Stimulated activated CD4-positive, alpha-beta T cell treated with anti-CD3 and anti-CD28 coated beads, Interleukin-15, amount 100 ng/mL, for 1 hour (primary cell): ENCODE measurements at places on chromosomes 4 and X.

GRCh38 chrX:68660746-68661145, 13.3 kb downstream of the STARD8 start:
- no peak for DNase-seq

- no peak for DNase-seq
Measured at GRCh38 chr4:139783741-139784484, 118.3 kb downstream of the MGST2 start.

- no peak for DNase-seq
Measured at GRCh38 chr4:113561092-113561491, 200.4 kb downstream of the CAMK2D start.

DNA sequence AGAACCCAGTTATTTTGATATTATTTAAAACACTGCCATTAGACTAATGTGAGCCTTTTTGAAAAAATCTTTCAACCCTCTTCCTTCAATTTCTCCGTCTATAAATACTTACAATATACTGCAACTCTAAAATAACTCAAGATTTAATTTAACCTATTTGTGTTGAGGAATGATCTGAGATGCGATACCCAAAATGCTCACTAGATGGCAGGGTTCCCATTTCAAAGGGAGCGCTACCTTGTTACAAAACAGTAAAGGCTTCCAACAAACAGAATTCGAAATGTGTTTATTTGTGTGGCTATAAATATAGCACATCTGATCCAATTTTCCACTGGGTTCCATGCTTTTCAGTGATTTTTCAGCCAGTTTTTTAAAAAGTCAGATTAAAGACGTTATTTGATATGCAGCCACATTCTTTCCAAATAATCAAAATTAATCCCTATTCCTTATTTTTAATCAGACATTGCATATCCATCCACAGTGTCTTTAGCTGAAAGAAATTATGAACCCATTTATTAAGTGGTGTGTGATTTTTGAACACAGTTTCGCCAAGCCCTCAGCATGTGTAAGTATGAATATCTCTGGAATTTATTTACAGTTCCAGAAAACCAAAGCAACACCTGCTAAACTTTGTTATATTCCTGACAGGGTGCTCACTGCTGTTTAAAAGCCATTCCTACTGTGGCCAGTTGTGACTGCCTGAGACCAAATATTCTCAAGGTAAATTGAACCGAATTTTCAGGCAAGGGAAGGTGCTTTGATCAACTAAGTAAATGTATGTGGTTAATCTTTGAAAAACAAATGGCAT, 668.0 kb upstream of the LCORL start:
- no peak for DNase-seq

DNA sequence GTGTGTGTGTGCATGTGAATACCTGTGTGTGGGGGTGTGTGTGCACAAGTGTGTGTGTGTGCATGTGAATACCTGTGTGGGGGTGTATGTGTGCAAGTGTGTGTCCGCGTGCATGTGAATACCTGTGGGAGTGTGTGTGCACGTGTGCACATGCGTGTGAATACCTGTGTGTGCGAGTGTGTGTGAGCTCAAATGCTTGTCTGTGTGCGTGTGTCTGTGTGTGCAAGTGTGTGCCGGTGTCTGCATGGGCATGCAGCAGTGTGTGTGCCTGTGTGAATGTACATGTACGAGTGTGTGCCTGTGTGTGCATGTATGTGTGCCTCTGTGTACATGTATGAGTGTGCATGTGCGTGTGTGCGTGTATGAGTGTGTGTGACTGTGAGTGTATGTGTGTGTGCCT, 5.0 kb downstream of the DOK7 start:
- DNase-seq, result no peak

DNA sequence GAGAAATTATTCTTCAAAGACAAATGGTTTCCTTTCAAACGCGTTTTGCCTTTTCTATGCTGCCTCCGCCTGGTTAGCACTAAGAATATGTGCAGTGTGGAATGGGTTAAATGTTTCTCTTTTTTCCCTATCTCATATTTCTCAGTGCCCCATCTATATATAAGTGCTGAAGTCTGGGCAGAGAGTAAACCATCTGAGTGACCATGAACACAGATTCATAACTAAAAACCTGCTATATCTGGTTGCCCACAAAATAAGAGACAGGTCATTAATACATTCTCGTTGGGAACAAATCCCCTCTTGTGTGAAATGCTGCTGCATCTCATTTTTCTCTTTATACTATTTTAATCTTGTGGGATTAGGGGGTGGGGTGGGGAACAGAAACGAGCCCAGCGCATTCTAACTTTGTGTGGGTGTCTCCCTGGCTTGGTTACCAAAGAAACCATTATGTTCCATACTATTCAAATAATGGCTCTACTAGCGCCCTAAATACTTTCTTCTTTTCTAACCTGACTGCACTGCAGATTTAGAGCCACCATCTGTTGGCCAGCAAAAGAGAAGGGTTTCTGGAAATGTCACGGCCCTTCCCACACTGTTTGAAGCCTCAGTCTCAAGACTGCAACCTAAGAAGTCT, 42.2 kb upstream of the PTCHD1 start:
- no peak for DNase-seq

GRCh38 chrX:52265713-52266112, 81.0 kb downstream of the MAGED4 start:
- no peak for DNase-seq

- no peak for DNase-seq
Measured at GRCh38 chrX:38103857-38104812, 97.8 kb downstream of the SYTL5 start.

DNA sequence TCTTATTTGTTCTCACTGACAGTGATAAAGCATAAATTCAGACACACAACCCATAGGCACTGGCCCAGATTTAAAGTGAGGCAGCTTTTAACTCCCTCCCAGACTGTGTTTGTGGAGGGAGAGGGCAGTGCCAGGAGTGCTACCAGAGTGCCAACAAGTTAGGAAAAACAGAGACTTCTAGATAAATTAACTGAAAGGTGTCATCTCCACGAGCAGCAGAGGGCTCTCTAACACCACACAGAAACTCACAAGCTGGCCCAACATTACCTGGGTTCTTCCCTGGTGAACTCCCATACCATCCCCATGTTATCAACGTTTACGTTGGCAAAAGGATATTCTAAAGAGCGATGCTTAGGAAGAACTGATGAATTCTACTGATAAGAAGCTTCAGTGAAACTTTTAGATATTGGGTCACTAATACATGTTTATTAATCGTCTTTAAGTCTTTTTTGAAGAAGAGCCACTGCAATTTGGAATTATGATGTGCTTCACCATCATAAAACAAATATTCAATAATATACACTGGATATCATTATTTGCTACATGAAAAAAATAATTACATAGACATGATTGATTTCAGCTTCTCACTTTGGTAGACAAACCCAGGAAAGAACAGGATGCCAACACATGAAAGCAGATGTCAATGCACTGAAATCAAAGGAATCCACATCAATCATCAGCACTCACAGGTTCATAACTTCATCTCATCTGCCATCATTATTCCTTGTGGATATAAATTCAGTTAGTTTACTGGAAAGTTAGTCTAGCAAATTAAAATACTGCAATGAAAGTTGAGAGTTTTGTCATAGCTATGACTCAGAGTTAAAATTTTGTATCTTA, 121.2 kb upstream of the NAP1L5 start:
- peak; percentile 11 for DNase-seq

GRCh38 chr4:122252584-122252983, 100.5 kb downstream of the BLTP1 start:
- no peak for DNase-seq

GRCh38 chrX:4240541-4241194, 527.2 kb upstream of the PRKX start:
- DNase-seq, result no peak

GRCh38 chr4:66769441-66769840, 775.9 kb downstream of the CENPC start:
- DNase-seq, result no peak

- no peak for DNase-seq
Measured at GRCh38 chr4:37452952-37453280, 208.4 kb downstream of the NWD2 start.

DNA sequence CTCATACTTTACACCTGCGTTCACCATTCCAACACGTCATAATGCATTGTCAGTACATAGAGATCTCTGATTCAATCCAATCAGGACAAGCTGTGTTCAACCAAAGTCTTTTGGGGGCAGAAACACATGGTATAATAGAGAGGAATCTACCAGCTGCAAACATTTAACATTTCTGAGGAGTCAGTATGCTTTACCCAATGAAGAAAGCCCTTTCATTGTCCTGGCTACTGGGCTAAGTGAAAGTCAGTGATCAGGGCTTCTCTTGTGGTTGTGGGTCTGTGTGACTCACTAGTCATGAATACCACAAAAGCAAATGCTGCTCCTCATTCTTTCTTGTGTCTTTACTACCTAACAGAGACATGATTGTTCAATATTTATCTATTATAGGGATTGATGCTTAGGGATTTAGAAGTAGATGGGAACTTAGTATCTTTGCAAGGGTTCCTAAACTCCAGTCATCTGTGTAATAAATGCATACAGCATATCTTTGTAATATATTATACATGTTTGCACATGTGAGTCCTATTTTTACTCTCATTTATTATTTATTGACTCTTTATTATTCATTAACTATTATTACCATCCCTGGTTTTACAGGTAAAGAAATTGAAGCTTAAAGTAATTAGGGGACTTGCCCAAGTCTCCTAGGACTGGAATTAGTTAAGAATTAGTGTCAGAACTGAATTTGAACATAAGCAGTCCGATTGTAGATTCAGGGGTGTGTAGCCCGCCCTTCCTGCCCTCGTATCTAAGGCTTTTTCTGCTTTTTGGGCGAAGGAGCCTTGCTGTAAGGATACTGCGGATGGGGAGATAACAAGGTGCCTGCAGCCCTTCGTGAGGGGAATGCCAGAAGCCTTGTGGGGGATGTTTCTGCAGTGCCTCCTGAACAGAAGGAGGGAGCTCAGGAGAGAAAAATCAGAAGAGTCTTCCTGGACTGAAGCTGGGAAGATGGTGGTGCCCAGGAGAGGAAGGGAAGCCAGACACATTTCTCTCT, 353.1 kb upstream of the BOD1L1 start:
- no peak for DNase-seq

- no peak for DNase-seq
Measured at GRCh38 chr4:153479101-153479500, 12.9 kb downstream of the TMEM131L start.

DNA sequence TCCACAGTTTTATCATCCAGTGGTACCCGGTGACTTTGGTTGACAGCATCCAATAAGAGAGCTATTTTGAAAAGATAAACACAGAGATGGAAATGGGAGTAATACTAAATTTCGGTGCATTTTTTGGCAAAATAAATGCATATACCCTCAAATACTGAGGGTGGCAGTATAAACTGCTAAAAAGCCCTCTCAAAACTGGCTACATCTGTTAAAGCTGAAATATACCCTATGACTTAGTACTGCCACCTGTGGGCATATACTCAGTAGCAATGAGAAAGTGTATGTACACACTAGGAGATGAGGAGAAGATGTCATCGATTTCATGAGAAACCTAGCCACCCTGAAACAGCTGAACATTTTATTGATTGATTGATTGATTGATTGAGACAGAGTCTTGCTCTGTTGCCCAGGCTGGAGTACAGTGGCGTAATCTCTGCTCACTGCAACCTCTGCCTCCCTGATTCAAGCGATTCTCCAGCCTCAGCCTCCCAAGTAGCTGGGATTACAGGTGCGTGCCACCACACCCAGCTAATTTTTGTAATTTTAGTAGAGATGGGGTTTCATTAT, 12.2 kb upstream of the TMEM128 start:
- no peak for DNase-seq

GRCh38 chr4:115149106-115149505, 35.7 kb upstream of the NDST4 start:
- no peak for DNase-seq

DNA sequence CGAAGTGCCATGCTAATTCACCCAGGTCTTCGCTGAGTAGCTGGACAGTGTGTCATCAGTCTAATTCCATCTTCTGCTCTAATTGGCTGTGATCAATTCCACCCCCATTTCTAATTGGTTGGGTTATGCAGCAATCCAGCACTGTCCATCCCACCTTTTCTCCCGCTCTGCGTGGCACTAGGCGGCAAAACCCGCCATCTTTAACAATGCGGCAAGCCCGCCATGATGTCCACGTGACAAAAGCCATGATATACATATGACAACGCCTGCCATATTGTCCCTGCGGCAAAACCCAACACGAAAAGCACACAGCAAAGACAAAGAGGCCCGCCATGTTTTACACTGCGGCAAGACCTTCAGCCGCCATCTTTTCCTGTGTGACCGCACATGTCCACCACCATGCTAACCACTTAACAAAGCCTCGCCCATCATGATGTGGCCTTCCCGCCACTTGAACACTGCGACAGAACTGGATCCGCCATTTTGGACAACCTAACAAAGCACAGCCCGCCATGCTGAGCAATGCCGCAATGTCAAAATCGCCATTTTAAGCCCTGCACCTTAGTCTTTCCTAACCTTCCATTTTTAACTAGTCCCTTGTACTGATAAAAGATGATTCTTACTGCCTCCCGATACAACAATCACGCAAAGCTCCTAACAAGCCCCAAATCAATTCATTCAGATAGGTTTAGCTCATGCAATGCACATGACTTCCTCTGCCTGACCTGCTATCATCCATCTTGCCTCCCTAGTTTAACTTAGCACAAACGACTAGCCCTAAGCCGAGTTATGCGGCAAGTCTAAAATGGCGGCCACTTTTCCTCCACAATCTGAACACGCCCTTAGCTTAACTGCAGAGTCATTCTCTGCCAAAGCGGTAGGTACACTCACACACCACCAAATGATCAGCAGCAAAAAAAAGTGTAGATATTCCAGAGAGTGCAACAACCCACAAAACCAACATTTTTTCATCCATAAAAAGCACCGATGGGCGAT, 288.3 kb downstream of the CHIC1 start:
- DNase-seq, result no peak

DNA sequence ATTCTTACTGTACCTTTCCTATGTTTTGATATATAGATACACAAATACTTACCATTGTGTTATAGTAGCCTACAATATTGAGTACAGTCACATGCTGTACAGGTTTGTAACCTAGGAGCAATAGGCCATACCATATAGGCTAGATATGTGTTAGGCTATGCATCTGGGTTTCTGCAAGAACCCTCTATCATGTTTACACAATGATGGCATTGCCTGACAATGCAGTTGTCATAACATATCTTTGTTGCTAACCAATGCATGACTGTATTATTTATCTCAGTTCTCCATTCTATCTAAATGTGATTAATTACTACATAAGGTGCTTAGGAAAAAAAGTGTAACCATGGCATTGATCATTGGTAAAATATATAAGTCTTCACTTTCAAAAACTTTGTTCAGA, 10.0 kb upstream of the SPCS3 start:
- DNase-seq, result no peak

- DNase-seq, result no peak
Measured at GRCh38 chrX:37666516-37666915, 19.1 kb upstream of the XK start.

DNA sequence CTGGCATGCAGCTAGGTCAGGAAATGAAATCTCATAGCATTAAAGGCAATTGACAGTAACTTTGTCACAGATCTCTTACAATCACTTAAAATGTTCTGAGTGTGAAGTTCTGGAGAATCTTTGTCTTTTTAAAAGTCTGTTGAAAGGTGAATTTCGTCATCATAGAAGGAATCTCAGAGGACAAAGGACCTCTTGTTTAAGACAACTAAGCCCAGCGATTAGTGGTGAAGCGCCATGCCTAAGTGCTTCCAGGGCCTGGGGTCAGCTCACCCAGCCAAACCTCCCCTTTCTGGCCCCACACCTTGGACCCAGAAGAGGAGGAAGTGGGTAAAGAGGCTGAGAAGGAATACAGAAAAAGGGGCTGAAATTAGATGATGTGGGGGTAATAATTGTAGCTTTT, 8.5 kb downstream of the FRMD7 start:
- DNase-seq, result no peak

GRCh38 chrX:45712067-45712466, 511.4 kb upstream of the DIPK2B start:
- no peak for DNase-seq
